ENCODE measurements at places on chromosomes 7 and 10. TPM values are rescaled to one million over a fixed set of nuclear protein-coding genes. Genes with fewer than 3 reads are reported as not detected.
A peak's percentile ranks its signal among the peaks of the same experiment; 100 is the strongest.

DNA sequence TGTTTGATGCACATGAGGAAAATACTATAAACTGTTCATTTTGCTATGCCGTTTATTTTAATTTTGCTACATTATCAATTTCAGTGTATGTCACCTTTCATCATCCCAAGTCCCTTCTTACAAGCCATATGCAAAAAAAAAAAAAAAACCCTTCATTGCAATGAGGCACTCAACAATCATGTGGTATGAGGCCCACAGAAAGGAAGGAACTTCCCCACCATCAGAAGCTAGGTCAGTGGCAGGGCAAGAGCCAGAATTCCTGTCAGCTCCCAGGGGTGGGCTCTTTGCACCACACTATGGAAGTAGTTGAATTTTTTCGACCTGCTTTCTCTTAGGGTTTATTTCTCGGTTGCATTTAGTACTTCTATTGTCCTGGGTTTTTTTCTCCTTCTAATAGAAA is 75.4 kb downstream of the NOC3L start:
- DNase-seq = no peak

GRCh38 chr7:28984631-28985030 is 26.5 kb upstream of the TRIL start:
- DNase-seq = no peak

The NFE2L3 gene
- polyA plus RNA-seq = 30.8 TPM

DNA sequence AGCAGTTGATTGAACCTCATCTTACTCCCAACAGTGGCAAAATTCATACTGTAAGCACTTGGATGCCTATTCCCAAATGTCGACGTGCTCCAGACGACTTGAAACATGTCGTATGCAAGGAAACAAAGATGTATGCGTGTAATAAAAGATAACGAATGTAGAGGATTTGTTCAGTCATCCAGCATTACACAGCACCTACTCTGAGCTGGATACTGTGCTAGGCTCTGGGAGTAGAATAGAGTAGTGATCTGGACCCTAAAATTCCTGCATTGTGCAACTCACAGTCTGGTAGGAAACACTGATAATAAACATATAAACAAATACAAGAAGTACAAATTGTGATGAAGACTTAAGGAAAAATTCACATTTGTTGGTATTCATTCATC is 5.6 kb upstream of the TBX20 start:
- DNase-seq = no peak

- peak; percentile 36 for DNase-seq
These were observed 27.3 kb downstream of the PPIF start for GRCh38 chr10:79374312-79375191.

The HOXA10 gene
- polyA plus RNA-seq = 103 TPM

GRCh38 chr10:35420044-35420443 is 83.7 kb downstream of the CCNY start:
- DNase-seq = no peak

- DNase-seq = no peak
These were observed 175.9 kb downstream of the ZMYND11 start for GRCh38 chr10:310976-311639.

The GBF1 gene
- polyA plus RNA-seq = 42.3 TPM

- no peak for DNase-seq
These were observed 29.8 kb downstream of the CPVL start for GRCh38 chr7:29116361-29117200.

DNA sequence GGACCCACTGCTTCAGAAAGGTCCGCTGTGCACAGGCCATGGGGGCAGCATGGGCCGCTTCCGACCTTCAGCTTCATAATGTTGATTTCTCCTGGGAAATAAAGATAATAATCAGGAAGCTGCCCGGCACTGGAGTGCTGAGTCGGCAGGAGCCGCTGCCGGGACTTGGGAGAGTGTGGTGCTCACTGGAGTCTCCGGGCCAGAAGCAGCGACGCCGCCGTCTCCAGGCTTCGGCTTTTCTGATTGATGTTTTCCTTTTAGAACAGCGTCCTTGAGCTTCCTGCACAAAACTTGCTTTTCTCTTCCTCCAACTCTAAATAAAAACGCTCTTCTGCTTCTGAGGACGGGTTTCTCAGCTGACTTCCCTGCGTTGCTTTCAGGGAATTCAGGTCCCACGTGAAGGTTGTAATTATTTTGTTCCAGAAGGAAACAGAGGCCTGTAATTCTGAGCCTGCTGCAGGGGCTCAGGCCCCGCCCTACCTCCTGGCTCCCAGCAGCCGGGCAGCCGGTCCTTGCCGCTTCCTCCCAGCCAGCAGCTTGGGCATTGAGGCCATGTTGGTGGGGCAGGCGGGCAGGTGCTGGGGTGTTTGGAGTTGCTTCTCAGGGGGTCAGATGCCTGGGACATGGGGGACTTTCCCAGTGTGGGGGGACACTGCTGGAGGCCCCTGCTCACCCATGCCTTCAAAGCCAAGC is 14.7 kb downstream of the PWWP2B start:
- DNase-seq = no peak

The SEPTIN14 gene
- 0.64 TPM for polyA plus RNA-seq

GRCh38 chr10:131890276-131891195 is 10.3 kb upstream of the PPP2R2D start:
- DNase-seq = no peak

DNA sequence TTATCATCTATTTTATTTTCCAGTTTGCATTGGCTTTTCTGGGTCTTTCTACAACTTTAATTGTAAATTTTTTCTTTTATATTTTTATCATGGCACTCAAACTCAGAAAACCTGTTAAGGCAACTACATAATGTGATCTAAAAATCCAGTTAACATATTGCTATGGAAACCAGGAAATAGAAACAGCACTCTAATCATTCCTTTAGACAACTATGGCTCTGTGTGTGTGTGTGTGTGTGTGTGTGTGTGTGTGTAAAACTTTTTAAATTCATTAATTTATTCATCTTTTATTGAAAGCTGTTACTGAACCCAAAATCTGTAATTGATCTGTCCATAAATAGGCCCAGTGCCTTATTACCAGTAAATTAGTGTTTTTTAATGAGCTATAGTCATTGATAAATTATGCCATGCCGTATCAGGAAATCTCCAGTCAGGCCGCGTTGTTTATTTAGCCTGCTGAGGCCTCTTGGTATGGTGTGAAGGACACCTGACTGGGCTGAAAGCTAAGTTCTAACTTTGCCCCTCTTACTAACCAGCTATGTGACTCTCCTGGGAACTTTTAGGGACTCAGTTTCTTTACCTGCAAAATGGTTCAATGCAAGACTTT is 1.5 kb upstream of the MET start:
- DNase-seq = no peak

GRCh38 chr7:140015471-140015970 is 47.2 kb downstream of the PARP12 start:
- no peak for DNase-seq

DNA sequence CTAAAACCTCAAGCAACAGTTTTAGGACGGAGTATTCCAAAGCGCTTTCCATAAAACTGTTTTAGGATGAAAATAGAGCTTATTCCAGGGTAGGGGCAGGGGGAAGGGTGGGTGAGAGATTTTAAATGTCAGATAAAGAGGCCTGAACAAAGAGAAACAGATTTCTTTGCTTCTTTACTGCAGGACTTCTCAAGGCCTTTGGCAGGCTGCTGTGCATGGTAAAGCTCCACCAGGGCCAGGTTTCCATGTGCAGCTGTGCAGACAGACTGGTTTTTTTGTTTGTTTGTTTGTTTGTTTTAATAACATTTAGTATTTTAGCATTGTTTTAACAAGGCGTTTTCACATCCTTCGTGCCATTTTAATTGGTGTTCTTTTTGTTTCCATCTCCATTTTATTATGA is 26.3 kb downstream of the HECW1 start:
- DNase-seq = no peak

DNA sequence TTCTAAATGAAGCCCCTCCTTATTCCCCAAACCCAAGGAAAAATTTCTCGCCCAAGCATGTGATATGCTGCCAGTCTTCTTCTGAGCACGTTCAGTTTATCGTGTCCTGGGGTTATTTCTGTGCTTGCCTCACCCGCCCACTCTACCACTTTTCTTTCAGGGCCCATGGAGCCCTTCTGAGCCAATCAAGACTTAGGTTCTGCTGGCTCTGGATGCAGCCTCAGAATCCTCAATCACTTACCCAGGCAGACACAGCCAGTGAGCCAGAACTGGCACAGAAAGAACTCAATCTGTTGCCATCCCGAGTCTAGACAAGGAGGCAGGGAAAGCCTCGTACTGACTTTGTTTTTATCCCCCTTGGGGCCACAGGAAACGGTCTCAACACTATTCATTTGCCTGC is 34.2 kb upstream of the C10orf90 start:
- DNase-seq = no peak

GRCh38 chr10:119518176-119518575 is 24.3 kb downstream of the RGS10 start:
- no peak for DNase-seq

The ITGB8 gene
- 47.6 TPM for polyA plus RNA-seq

The CFAP69 gene
- 6.6 TPM for polyA plus RNA-seq

DNA sequence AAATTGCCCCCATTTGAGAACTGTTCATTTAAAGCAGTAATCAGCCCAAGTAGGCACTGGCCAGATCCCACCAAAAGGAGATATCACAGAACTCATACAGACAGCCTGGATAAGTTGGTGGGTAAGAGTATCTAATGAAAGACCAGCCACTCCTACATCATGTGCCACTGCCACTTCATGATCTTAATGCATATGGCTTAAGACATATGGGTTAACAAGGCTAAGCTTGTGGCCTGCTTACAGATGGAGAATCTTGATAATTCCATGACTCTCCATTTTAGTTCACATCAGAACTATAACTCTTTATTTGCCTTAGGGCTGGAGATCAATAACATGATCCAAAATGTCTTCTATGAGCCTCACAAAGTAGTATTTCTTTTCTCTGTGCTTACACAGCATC is 6.8 kb upstream of the IFIT1B start:
- DNase-seq = no peak

The VSTM4 gene
- 15.7 TPM for polyA plus RNA-seq

DNA sequence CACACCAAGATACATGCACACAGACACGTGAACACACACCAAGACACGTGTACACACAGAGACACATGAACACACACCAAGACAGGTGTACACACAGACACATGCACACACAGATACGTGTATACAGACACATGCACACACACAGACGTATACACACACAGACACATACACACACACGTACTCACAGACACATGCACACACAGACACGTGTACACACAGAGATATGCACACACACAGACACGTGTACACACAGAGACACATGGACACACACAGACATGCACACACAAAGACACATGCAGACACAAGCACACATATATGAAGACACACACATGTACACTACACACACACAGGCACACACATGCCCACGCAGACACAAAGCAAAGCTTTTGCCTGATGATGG is 134.6 kb downstream of the TCERG1L start:
- DNase-seq = no peak

- no peak for DNase-seq
These were observed 884 bp upstream of the GSTO1 start for GRCh38 chr10:104253606-104254410.

The ICA1 gene
- polyA plus RNA-seq = 37.1 TPM

GRCh38 chr10:11144626-11145494 is 127.2 kb downstream of the CELF2 start:
- DNase-seq = no peak

The ATOH7 gene
- polyA plus RNA-seq = 1.6 TPM

DNA sequence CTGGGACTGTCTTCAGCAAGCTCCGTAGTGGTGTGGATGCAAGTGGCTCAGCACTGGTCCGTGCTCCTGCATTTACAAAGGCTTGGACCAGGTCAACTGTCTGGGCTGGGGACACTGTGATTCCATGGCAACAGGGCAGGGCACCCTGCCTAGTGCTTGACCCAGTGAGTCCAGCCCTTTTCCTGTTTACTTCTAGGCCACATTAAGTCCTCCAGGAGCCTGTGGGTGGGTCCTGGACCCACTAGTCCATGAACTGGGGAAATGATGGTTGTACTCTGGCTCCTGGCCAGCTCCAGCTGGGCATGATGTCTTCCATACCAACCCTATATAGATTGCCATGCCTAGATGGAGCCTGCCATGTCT is 152.0 kb downstream of the RPS24 start:
- no peak for DNase-seq

The ANKRD61 gene
- polyA plus RNA-seq = 1.4 TPM

GRCh38 chr10:97810446-97810845 is 38.6 kb upstream of the SFRP5 start:
- DNase-seq = no peak

- DNase-seq = no peak
These were observed 152.9 kb upstream of the INHBA start for GRCh38 chr7:41855798-41856197.

DNA sequence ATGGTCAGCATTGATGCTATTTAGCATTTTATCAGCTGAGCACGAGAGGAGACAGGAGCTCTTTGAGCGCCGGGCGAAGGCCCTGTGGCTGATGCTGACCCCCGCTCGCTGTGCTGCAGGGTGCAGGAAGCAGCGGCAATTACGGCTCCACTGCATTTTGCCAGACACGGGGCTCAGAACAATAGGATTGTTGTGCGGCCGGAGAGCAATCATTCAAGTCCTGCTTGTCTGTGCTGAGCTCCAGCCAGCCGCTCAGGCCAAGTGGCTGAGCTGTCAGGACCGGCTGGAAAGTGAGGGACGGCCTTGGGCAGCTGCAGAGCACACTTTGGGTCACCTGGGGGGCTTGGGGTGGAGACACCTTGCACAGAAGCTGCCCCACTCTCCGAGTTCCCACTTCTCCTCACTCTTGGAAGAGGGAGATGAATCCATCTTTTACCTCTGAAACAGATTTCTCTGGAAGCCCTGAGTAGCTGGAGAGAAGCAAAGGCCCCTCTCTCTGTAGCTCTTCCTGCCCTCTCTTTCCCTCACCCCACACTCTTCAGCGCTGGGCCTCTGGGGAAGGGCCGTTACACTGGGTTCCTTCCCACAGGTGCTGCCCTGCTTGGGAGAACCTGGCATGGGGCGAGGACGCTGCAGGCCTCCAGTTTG is 17.3 kb upstream of the ADARB2 start:
- DNase-seq = no peak

GRCh38 chr10:127968659-127969058 is 61.8 kb downstream of the PTPRE start:
- no peak for DNase-seq

DNA sequence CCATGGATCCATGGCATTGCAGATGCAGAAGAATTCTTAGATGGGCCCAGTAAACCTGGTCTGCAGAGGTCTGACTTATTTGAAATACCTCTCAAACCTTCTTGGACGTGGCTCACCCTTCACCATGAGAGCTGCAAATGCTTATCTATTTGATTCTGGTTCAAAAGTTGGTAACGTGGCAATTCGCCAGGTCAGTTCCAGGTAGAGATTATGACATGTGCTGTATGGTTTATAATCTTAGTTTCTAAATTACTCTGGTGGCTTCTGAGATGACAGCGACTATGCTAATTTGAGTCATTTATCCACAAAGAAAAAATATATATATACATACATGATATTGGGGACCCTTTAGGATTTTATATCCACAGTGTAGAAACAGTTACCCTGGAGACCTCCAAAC is 68.8 kb downstream of the NRP1 start:
- DNase-seq = no peak

- DNase-seq = no peak
These were observed 79.1 kb upstream of the KCNMA1 start for GRCh38 chr10:77716458-77717317.

GRCh38 chr10:91635401-91636400 is 2.8 kb upstream of the PPP1R3C start:
- DNase-seq = peak; percentile 64

The CPEB3 gene
- polyA plus RNA-seq = 2.3 TPM
